ENCODE measurements at places on chromosomes 16 and 17. TPM values are rescaled to one million over a fixed set of nuclear protein-coding genes. Genes with fewer than 3 reads are reported as not detected.
A peak's percentile ranks its signal among the peaks of the same experiment; 100 is the strongest.

DNA sequence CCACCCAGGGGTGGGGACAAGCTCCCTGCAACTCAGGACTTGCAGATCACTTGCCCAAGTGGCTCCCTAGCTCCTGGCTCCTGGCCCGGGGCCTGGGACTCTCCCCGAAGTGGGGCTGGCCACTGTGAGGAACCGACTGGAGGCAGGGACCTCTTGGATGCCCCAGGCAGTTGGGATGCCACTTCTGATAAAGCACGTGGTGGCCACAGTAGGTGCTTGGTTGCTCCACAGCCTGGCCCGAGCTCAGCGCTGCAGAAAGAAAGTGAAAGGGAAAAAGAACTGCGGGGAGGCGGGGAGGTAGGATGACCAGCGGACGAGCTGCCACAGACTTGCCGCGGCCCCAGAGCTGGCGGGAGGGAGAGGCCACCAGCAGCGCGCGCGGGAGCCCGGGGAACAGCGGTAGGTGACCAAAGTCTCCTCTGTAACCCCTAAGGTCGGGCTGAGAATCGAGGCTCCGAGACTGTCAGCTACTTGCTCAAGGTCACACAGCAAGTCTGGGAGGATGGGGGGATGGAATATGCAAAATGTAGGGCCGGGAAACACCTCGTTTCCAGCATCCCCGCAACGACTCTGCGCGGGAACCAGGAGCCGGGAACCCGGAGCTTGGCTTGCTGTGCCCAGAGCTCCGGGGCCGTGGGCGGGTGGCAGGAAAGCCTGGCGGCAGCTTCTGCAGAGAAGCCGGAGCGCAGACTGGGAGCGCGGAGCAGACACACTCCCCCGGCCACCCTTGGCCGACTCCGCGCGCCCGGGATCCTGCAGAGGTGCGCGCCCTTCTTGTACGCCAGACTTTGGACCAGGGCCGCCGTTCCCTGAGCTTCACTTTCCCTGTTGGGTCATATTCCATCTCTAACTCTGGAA, 1.9 kb downstream of the CIITA start:
- peak; percentile 55 for DNase-seq

GRCh38 chr17:51908841-51909537, 249.5 kb downstream of the CA10 start:
- no peak for DNase-seq

DNA sequence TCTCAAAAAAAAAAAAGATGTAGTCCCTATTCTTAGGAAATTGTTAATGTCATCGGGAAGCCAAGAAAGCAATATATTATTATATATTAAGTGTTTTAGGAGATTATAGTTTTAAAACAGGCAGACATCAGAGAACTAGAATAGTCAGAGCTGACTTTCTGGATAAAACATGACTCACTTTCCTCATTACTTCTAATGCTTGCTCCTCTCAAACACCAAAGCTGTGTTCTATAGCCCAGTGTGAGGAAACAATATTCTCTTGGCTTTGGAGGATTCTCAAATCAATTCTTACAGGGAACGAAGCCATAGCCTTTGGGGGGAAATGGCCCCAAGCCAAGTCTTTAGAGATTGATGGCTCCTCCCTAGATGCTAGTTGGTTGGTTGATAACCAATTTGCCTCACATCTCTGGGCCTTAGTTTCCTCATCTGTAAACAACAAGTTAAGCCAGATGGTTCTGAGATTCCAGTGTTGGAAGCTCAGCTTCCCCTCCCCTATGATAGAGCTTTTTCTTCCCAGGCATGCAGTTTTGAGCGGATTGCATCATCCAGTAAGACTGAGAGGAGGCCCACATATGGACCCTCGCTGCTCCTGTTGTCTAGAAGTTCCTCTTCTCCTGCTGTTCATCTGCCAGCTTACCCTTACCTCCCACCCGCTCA, 12.4 kb downstream of the NMT1 start:
- no peak for DNase-seq

GRCh38 chr17:74491626-74492025, 25.2 kb downstream of the CD300A start:
- peak; percentile 43 for DNase-seq

DNA sequence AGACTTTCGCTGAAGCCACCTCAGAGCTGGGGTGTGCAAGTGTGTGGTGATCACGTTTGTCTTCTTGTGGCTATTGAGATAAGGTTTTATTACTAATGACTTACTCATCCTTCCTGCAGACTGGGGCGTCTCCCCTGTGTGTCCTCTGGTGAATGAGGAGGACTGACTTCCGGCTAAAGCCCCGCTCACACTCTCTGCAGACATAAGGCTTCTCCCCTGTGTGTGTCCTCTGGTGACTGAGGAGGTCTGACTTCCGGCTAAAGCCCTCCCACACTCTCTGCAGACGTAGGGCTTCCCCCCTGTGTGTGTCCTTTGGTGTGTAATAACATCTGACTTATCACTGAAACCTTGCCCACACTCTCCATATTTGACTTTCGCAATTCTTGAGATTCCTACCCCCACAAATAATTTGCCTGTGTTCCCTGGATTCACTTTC, 19.4 kb downstream of the PRDM7 start:
- no peak for DNase-seq

- no peak for DNase-seq
Observed at GRCh38 chr16:48590476-48590875, 19.5 kb downstream of the N4BP1 start.

- no peak for DNase-seq
Observed at GRCh38 chr16:87874639-87875427, 5.5 kb upstream of the SLC7A5 start.

- DNase-seq = no peak
Observed at GRCh38 chr16:4124535-4125294, 8.5 kb upstream of the ADCY9 start.

DNA sequence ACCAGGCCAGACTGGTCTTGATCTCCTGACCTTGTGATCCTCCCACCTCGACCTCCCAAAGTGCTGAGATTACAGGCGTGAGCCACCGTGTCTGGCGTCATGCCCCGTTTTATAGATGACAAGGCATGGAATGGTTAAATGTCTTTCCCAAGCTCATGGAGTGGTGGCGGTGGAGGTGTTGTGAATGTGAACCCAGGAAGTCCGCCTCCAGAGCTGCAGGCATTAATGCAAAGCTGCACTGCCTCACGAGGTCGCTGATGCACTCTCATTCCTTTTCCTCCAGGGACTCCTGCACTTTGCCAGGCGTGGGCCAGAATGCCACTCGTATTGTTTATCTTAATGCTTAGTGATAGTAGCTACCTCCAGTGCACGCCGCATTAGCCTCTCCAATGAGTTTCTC, 149.6 kb downstream of the WWOX start:
- no peak for DNase-seq

- no peak for DNase-seq
Observed at GRCh38 chr17:49646391-49647255, 31.3 kb downstream of the SPOP start.

GRCh38 chr17:1960545-1960912, 64.6 kb downstream of the RTN4RL1 start:
- DNase-seq = no peak

- no peak for DNase-seq
Observed at GRCh38 chr16:86035906-86036305, 136.9 kb downstream of the IRF8 start.

- DNase-seq = no peak
Observed at GRCh38 chr17:66540131-66540781, 237.8 kb downstream of the PRKCA start.

DNA sequence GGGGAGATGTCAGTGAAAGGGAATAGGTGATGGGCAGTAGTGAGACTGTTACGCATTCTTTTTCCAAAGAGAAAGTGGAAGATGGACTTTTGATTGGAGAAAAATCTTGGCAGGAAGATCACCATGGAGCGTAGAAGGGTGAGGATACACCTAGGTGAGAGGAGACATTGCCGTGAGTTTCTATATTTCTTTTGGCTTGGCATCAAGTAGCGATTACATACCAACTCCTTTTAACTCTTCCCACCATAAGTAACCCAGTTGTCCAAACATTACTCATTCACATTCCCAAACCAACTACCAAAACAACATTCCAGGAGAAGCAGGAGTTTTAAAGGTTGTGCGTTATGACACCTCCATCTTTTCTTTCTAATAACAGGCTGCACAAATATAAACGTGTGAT, 10.7 kb upstream of the KRT28 start:
- DNase-seq = no peak

DNA sequence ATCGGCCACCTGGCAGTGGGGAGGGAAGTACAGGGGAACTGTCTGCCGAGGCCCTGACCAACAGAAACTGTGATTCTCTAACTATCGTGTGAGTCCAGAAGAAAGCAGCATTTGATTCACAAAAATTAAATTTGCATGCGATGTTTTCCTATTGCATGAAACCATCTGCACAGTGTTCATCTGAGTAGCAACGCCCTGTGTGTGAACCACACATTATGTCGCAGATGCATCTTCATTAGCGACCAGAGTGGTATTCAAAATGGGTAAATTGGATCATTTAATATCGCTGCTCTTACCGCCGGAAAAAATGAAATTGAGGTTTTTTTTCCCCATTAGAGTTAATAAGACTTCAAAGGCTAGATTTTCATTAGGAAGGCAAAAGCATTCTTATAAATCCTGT, 260.6 kb downstream of the ABCC12 start:
- no peak for DNase-seq

GRCh38 chr17:13940858-13941665, 128.2 kb upstream of the COX10 start:
- no peak for DNase-seq

GRCh38 chr16:23650674-23651416, 9.6 kb downstream of the DCTN5 start:
- no peak for DNase-seq

DNA sequence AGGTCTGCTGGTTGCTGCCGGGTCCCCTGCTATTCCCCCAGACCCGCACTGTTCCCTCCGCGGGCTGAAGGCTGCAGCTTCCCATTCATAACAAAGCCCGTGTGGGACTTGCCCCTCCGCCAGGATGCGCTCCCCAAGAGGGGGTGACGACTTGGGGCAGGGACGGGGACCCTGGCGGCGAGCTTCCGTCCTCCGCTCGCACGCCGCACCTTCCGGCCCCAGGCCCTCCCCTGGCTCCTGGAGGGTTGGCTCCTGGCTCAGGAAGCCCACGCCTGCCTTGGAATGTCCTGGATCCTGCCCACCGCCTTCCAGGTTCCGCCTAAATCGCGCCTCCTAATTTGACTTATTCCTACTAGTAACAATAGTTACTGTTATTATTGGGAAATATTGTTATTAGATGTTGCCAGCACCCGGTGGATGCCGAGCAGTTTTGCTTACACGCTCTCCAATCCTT, 1.1 kb upstream of the TFAP4 start:
- peak; percentile 39 for DNase-seq

DNA sequence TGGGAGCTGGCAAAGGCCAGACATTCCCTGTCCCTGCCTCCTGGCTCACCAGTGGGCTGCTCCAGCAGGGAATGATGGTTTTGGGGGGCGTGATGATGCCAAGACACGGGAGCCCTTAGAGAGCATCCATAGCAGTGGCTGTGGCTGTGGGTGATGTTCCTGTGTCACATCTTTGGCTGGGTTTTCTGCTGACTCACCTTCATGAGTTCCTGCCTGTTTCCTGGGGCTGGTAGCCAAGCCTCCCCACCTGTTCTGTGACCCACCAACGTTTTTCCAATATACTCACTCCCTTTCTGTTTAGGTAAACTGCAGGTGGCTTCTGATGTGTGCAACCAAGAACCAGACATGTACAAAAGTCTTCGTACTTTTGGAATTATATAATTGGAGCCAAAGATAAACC, 16.5 kb upstream of the NF1 start:
- no peak for DNase-seq

DNA sequence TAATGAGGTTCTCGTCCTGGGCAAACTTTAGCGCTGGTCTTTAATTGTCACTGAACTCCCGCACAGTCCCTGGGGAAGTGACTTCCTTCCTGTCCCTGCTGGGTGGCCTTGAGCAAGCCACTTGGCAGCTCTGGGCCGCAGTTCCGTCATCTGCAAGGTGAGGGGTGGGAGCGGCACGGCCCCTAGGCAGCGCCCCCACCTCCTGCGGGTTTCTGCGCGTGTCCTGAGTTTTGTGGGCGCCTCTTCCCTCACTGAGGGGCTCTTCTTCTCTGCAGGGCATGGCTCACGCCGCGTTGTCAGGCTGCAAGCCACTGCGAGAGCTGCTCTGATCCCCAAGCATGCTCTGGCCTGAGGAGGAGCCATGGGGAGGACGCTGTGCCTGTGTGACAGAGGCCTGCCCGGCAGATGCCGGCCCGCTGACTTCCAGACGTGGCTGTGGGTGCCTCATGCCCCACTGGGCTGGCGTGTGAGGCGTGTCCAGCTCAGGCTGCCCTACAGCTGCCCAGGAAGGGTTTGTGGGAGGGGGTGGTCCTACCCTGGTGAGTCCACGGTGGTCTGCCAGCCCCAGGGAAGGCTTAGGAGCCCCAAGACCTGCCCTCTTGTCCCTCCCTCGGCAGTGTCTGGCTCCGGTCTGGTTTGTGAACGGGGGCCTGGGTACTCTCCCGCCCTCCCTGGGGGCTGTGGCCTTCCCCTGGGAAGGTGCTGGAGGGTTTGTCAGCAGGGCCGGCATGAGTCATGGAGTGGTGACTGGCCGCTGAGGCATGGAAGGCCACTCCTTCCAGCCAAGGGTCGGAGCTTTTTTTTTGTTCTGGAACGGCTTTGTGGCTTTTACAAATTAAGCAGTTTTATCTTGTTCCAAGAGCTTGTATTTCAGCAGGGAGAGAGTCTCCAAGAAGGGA, 182.0 kb downstream of the SEC14L1 start:
- DNase-seq = no peak

GRCh38 chr16:1647856-1648255, 30.2 kb upstream of the JPT2 start:
- DNase-seq = no peak

GRCh38 chr17:61225178-61225882, 174.3 kb upstream of the TBX2 start:
- DNase-seq = no peak

DNA sequence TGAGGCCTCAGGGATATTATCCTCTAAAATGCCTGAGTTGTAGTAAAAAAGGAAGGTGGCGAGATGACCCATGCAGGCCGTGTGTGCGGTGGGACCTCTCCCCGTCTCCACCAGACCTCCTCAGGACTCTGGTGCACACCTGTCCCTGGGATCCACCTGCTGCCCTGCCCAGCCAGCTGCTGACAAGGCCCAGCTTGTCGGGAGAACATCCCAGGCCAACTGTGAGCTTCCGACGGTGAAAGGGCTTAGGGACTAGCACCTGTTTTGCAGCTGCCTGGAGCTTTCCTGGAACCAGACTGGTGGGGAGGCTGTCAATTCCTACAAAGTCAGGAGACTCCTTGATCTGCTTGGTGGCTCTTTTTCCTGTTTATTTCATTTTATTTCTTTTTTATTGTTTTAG, 11.6 kb downstream of the IL34 start:
- DNase-seq = no peak

Gene PRCD
- polyA plus RNA-seq = 3.1 TPM

Gene KRTAP4-9
- not detected for polyA plus RNA-seq

Gene CA5A
- polyA plus RNA-seq = not detected

Gene FZD2
- polyA plus RNA-seq = 3.3 TPM

Gene FSCN2
- not detected for polyA plus RNA-seq

Gene ACSM2A
- not detected for polyA plus RNA-seq

Gene ADAT1
- polyA plus RNA-seq = 34.9 TPM

Gene TMEM94
- polyA plus RNA-seq = 21.9 TPM

Gene CCDC200
- polyA plus RNA-seq = 1.2 TPM

Gene TEX14
- not detected for polyA plus RNA-seq

Measured in immature natural killer cell (primary cell).